ENCODE measurements at places on chromosomes 6 and 20. TPM values are rescaled to one million over a fixed set of nuclear protein-coding genes. Genes with fewer than 3 reads are reported as not detected.

Gene RNF217
- total RNA-seq, result 55.1 TPM

Gene GABRR1
- total RNA-seq, result not detected

- DNase-seq, result no peak
- H3K4me1 ChIP-seq, result peaks cover 70% of the 10 kb centered on the region
- H3K27me3 ChIP-seq, result no peaks in the 10 kb centered on the region
- H3K4me3 ChIP-seq, result peak overlapping the region; percentile 9
- no peaks in the 10 kb centered on the region for H3K36me3 ChIP-seq
These were observed 4.4 kb downstream of the PYGB start for GRCh38 chr20:25252230-25252651.

DNA sequence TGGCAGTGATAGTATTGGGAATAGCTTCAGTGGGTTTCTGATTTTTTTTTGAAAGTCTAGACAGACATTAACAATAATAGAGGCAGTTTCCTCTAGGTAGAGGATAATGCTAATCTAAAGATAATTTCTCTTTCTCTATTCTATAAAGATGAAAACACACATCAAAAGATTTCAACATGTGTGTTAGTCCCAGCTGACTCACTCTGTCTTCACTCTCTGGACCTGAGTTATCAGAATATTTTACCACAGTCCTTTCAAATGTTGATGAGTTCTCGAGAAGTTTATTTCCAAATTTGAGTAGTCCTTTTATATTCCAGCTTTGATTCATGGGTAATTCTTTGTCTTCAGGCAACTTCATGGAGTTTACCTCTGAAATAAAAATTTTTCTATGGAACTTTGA is 17.1 kb downstream of the RPRD1B start:
- DNase-seq, result no peak
- H3K36me3 ChIP-seq, result peaks cover 47% of the 10 kb centered on the region
- H3K27me3 ChIP-seq, result no peaks in the 10 kb centered on the region

Data from suprapubic skin (tissue), 4 donors.